ENCODE measurements at places on chromosomes 1 and 21.

GRCh38 chr1:205054013-205054412 is 11.0 kb downstream of the CNTN2 start:
- H3K4me1 ChIP-seq: no peaks in the 10 kb centered on the region
- peaks cover 11% of the 10 kb centered on the region for H3K27me3 ChIP-seq
- no peaks in the 10 kb centered on the region for H3K36me3 ChIP-seq
- H3K27ac ChIP-seq: no peak overlapping the region
- no peak overlapping the region for H3K4me3 ChIP-seq

GRCh38 chr1:55632058-55632457 is 416.9 kb upstream of the USP24 start:
- H3K4me1 ChIP-seq: no peaks in the 10 kb centered on the region
- H3K4me3 ChIP-seq: no peak overlapping the region
- H3K27ac ChIP-seq: no peak overlapping the region

DNA sequence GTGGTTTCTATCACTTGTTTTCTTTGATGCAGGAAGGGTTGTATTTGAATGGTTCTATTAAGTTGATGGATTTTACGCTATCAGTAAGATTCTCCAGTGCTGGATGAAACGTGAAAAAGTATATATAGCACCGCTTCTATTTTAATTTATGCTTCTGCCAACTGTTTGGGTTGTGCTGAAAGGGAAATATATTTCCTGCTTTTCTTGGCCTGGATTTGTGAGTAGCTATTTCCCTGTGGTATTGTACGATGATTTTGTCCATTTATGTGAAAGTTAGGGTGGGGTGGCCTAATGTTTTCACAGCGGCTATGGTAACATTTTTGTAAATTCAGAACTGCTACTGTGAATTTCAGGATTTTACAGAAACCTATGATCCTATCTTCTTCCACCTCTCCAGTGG is 322 bp downstream of the C1orf162 start:
- H3K27ac ChIP-seq: peak overlapping the region; percentile 93
- H3K4me3 ChIP-seq: peak overlapping the region; percentile 87
- DNase-seq: no peak
- H3K36me3 ChIP-seq: peaks cover 39% of the 10 kb centered on the region
- peaks cover 44% of the 10 kb centered on the region for H3K4me1 ChIP-seq

- H3K36me3 ChIP-seq: peaks cover 29% of the 10 kb centered on the region
- no peak for DNase-seq
- H3K4me1 ChIP-seq: peaks cover 56% of the 10 kb centered on the region
- H3K4me3 ChIP-seq: no peak overlapping the region
- H3K27me3 ChIP-seq: no peaks in the 10 kb centered on the region
Observed at GRCh38 chr1:235211517-235211916, 50.5 kb upstream of the RBM34 start.

GRCh38 chr1:234825498-234826165 is 215.7 kb upstream of the IRF2BP2 start:
- no peaks in the 10 kb centered on the region for H3K36me3 ChIP-seq
- H3K27me3 ChIP-seq: peaks cover 29% of the 10 kb centered on the region
- H3K4me1 ChIP-seq: peaks cover 12% of the 10 kb centered on the region
- H3K4me3 ChIP-seq: no peak overlapping the region
- DNase-seq: no peak
- H3K27ac ChIP-seq: no peak overlapping the region

DNA sequence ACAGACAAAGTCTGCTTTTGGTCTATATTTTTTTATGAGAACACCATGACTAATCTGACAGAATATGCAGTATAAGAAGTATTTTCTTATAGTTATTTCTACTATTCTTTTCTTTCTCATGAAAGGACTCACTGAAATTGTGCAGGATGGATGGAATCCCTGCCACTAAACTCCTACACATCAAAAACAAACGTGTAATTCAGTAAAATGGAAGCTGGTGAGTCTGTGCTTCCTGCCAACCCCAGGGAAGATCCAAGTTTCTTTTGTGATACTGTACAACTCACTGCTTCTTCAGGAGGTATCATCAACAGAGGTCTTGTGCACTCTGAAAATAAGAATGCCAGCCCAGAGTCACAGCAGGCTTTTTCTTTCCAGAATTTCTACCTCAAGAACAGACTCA is 241.2 kb downstream of the MRPL39 start:
- no peak overlapping the region for H3K27ac ChIP-seq
- H3K27me3 ChIP-seq: peaks cover 8% of the 10 kb centered on the region
- no peak for DNase-seq
- H3K4me3 ChIP-seq: no peak overlapping the region

- no peak overlapping the region for H3K27ac ChIP-seq
- no peaks in the 10 kb centered on the region for H3K27me3 ChIP-seq
- no peak overlapping the region for H3K4me3 ChIP-seq
- peaks cover 12% of the 10 kb centered on the region for H3K4me1 ChIP-seq
- peaks cover 2% of the 10 kb centered on the region for H3K36me3 ChIP-seq
- no peak for DNase-seq
Observed at GRCh38 chr1:222790115-222790514, 24.7 kb upstream of the DISP1 start.

GRCh38 chr1:94456736-94457135 is 38.5 kb downstream of the ABCD3 start:
- no peak overlapping the region for H3K27ac ChIP-seq
- no peaks in the 10 kb centered on the region for H3K27me3 ChIP-seq
- H3K4me3 ChIP-seq: no peak overlapping the region
- H3K36me3 ChIP-seq: peaks cover 11% of the 10 kb centered on the region
- no peaks in the 10 kb centered on the region for H3K4me1 ChIP-seq

GRCh38 chr1:56755911-56756310 is 63.3 kb downstream of the FYB2 start:
- H3K36me3 ChIP-seq: no peaks in the 10 kb centered on the region
- no peak overlapping the region for H3K27ac ChIP-seq
- peaks cover 5% of the 10 kb centered on the region for H3K27me3 ChIP-seq
- no peak for DNase-seq
- no peak overlapping the region for H3K4me3 ChIP-seq
- no peaks in the 10 kb centered on the region for H3K4me1 ChIP-seq

DNA sequence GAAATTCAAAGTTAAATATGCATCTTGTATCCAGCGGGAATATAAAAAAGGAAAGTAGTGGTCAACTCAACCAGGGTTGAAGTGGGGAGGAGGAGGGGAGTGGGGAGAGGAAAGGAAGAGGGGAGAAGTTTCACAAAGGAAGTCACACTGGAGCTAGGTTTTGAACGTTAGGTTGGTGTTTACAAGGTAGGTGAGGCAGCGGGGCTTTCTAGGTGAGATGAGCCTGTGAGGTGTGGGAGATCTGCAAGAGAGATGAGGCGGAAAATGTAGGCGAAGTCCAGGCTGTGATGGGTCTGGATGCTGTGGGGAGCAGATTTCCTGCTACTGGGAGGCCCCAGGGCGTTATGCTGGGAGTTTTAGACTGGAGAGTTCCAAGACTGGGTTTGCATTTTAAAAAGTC is 36.1 kb upstream of the IL20 start:
- H3K36me3 ChIP-seq: no peaks in the 10 kb centered on the region
- peak overlapping the region; percentile 88 for H3K27ac ChIP-seq
- H3K4me3 ChIP-seq: peak overlapping the region; percentile 32
- peaks cover 66% of the 10 kb centered on the region for H3K4me1 ChIP-seq

DNA sequence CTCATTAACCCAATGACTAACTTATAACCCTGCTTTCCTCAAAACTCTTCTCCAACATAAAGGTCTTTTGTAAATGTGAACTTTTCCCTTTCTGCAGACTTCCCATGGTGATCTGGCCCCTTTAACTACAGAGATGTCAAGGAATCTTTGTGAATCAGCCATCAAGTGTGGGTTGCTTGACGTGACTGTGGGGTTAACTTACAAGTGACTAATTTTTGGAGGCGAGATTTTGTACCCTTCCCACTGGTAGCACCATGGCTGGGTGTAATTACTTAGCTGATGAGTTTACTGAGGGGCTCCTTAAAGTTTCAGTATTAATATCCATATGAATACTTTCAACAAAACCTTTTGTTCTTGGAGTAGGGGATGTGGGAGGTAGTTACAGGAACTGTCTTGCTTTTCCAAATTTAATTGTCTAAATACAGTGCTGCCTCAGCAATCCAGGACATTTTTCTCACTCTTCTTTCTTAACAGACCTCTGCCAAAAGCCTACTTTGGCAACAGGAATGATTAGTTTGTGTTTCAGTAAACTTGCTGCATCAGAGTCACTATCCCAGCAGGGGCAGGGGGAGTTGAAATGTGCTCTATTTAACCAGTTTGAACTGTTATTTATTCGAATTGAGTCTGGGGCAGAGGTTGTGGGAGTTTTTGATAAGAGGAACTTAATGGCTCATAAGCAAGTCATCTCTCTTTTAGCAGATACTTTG is 217.3 kb upstream of the FGGY start:
- peaks cover 15% of the 10 kb centered on the region for H3K27me3 ChIP-seq
- DNase-seq: no peak
- peaks cover 6% of the 10 kb centered on the region for H3K4me1 ChIP-seq
- H3K27ac ChIP-seq: no peak overlapping the region

- H3K27me3 ChIP-seq: peaks cover 7% of the 10 kb centered on the region
- H3K4me1 ChIP-seq: peaks cover 29% of the 10 kb centered on the region
- DNase-seq: no peak
- no peaks in the 10 kb centered on the region for H3K36me3 ChIP-seq
Observed at GRCh38 chr1:224509907-224510306, 75.3 kb upstream of the WDR26 start.

DNA sequence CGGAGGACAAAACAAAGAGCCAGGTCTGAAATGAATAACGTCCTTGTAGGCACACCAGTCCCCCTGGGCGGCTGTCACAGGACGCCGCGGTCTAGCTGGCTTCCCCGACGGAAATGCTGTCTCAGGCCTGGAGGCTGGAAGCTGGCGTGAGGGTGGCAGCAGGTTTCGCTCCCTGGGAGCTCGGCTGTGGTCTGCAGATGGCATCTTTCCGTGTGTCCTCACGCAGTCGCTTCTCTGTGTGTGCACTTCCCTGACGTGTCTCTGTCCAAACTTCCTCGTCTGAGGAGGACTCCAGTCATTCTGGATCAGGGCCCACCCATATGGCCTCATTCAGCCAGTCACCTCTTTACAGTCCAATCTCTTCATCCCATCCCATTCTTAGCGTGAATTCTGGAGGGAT is 14.2 kb downstream of the TNFRSF14 start:
- H3K4me3 ChIP-seq: no peak overlapping the region
- H3K4me1 ChIP-seq: peaks cover 11% of the 10 kb centered on the region
- DNase-seq: no peak
- peaks cover 17% of the 10 kb centered on the region for H3K27me3 ChIP-seq

DNA sequence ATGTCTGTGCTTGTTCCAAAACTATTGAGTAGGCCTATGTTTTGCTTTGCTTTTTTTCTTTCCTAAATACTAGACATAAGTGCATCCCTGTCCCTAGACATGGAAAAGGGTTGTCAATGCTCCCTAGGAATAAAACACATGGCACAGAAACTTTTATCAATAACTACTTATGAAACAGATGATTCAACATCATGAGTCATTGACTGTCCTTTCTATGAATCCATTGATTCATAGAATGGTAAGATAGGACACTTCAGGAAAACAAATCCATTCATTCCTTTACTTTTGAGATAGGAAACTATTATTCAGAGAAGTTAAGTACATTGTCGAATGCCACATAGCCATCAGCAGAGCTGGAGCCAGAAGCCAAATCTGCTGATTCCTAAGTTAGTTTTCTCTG is 147.5 kb downstream of the TSEN15 start:
- no peak overlapping the region for H3K27ac ChIP-seq
- no peaks in the 10 kb centered on the region for H3K4me1 ChIP-seq
- no peak overlapping the region for H3K4me3 ChIP-seq
- no peaks in the 10 kb centered on the region for H3K36me3 ChIP-seq
- no peak for DNase-seq

DNA sequence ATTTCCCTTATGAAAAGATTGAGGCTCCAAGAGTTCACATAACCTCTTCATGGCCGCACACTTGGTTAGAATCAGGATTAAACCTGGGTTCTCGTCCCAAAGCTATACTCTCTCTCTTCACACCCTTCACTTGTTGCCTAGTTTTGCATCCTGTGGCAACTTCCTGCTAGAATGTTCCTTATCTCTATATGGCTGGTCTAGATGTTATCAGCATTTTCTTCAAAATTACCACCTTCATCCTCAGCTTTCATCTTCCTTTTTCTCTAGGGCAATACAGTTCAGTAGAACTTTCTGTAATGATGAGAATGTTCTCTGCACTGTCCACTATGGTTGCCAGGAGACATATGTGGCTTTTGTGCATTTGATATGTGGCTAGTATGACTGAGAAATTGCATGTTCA is 31.1 kb upstream of the BCAR3 start:
- no peak for DNase-seq
- peaks cover 1% of the 10 kb centered on the region for H3K36me3 ChIP-seq
- H3K27ac ChIP-seq: peak overlapping the region; percentile 22
- peaks cover 14% of the 10 kb centered on the region for H3K27me3 ChIP-seq

GRCh38 chr1:231612393-231613089 is 14.0 kb upstream of the DISC1 start:
- peak overlapping the region; percentile 32 for H3K4me3 ChIP-seq
- peaks cover 25% of the 10 kb centered on the region for H3K27me3 ChIP-seq
- peak overlapping the region; percentile 91 for H3K27ac ChIP-seq
- DNase-seq: peak; percentile 81
- peaks cover 58% of the 10 kb centered on the region for H3K4me1 ChIP-seq

- H3K4me1 ChIP-seq: peaks cover 11% of the 10 kb centered on the region
- no peaks in the 10 kb centered on the region for H3K27me3 ChIP-seq
- H3K27ac ChIP-seq: no peak overlapping the region
- H3K36me3 ChIP-seq: no peaks in the 10 kb centered on the region
- no peak for DNase-seq
- no peak overlapping the region for H3K4me3 ChIP-seq
Observed at GRCh38 chr21:28633839-28634555, 358.7 kb downstream of the LTN1 start.

DNA sequence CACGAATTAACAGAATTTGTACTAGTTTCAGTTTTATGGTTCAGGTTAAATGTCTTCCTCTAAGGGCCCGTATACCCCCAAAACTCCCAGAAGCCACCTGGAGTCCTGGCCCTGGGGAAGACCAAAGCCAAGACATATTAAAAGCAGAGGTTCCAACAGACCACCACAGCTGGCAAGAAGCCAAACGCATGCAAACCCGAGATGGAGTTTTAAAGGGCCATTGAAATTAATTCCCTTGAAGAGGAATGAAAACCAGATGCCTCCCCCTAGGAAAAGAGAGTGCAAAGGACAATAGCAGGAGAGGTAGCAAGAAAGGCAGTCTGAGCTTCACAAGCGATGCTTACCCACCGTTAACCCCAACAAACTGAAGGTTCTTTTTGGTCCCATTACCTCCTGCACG is 48.1 kb downstream of the KANK4 start:
- DNase-seq: no peak
- H3K4me3 ChIP-seq: no peak overlapping the region
- peaks cover 29% of the 10 kb centered on the region for H3K4me1 ChIP-seq
- peak overlapping the region; percentile 53 for H3K27ac ChIP-seq

DNA sequence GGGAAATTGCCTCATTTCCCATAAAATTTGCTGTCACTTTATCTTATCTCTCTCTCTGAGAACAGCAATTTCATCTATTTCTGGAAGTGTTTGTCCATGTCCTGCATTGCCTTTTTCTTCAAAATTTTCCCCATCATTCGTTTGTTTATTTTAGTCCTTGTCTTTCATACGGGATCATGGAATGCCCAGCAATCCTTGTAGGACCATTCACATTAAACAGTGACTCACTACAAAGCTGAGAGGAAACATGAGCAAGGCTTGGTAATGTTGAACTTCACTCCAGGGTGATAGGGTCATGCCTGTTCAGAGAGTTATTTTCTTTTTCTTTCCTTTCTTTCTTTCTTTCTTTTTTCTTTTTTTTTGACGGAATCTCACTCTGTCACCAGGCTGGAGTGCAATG is 32.2 kb upstream of the HNRNPU start:
- DNase-seq: no peak
- no peaks in the 10 kb centered on the region for H3K27me3 ChIP-seq
- no peak overlapping the region for H3K27ac ChIP-seq
